ENCODE measurements at places on chromosomes 13 and 19.

DNA sequence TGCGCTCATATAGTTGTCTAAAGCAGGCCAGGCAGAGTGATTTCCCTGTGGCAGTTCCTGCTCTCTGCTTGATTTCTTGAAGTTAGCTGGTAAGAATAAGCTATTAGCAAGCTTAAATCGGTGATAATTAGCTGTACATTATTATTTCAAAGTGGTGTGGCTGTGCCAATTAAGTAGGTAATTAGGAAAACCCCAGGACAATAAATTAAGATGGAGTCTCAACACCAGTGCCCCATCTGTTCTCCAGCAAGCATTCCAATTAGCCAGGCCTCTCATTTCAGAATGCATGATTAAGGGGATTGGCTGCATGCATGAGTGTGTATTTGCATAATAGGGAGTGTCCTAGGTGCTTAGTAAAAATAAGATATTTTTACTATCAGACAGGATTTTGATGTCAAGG, 342.3 kb downstream of the GPC5 start:
- no peak for DNase-seq

DNA sequence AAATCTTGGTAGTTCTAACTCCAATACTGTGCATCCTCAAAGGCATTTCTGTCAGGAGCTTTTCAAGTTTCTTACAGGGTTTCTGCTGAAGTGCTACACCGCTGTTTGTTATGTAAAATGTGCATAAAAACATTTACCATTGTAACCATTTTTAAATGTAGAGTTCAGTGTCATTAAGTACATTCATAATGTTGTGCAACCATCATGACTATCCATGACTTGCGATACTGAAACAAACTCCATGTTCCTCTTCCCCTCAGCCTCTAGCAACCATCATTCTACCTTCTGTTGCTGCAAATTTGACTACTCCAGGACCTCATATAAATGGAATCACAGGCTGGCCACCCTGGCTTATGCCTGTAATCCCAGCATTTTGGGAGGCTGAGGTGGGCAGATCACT, 14.4 kb upstream of the SLC25A42 start:
- peak; percentile 13 for DNase-seq

DNA sequence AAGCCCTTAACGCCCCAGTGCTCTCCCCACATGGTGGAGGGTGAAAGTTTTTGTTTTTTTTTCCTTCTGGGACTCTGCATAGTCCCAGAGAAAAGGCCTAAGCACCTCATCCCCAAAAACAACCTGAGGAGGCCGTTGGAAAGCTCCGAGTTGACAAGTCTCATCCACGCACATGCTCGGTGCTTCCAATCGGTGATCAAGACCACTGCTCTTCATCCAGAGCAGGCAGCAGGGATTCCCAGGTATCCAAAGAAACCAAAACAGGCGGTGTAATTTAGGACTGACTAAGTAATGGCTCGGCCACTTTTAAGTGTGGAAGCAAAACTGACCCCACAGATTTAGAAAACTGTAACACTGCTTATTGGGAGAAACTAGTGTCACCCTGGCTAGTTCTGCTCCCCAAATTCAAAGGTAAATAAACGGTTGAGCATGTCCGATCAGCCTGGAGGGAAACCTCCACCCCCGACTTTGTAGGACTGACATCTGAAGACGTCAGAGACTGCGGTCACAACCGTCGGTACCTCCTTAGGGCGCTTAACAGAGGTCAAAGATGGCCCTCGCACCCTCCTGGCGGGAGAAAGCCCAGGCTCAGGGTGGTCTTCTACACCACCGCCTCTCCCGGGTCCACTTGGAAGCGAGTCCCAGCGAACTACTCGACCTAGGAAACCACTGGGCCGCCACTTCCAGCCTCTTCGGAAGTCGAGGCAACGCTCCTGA, 997 bp upstream of the ZNF446 start:
- DNase-seq = no peak

GRCh38 chr19:18790566-18791314, at the start of gene COMP:
Gene COMP (minus strand): TSS chr19:18791305. CDS start chr19:18791269, 36 bp downstream.
- no peak for DNase-seq

GRCh38 chr13:41995946-41996345, 35.0 kb upstream of the VWA8 start:
- DNase-seq = peak; percentile 58

- no peak for DNase-seq
These were observed 717.3 kb downstream of the DACH1 start for GRCh38 chr13:71149498-71150363.

DNA sequence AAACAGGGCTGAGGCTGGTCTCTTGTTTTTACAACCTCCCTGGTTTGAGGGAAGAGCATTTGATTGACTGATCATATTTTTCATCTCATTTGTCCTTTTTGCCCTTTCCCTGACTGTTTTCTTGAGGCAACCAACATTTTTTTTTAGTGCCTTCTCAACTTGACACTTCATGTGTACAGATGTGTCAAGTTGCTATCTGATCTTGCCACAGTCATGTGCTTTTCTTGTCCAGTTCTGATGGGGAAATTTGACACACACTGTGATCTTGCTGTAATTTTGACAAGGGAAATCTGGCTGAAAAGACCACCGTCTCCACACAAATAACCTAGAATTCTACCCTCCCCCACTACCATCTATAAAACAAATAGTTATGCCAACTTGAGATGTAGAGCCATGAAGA, 329.6 kb downstream of the KCTD12 start:
- no peak for DNase-seq

GRCh38 chr13:95349267-95349666, 48.0 kb upstream of the ABCC4 start:
- DNase-seq = peak; percentile 12

DNA sequence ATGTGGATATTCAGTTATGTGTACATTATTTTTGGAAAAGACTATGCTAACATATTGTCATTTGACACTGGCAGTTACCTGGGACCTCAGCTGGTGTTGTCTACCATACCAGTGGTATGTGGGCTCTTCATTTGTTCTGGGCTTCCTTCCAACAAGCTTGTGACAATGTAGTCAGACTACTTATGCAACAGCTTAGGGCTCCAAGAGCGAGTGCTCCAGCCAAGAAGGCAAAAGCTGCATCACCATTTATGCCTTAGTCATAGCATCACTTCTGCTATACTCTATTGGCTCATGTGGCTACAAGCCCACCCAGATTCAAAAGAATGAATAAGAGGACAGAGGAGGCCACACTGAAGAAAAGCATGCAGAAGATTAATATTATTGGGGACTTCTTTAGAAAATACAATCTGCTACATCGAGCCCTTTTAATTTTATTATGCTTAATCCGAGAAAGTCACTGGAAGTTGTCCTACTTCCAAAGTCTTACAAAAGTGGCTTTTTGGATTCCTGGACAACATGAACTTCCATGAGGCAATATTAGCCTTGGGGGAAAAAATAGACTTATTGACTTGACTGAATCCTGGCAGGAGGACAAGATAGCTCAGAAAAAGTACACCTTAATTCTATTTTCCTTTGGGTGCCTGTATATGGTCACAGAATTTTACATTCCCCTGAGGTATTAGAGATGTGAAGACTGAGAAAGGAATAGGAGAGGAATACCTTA, 529.4 kb upstream of the HTR2A start:
- DNase-seq = peak; percentile 81

DNA sequence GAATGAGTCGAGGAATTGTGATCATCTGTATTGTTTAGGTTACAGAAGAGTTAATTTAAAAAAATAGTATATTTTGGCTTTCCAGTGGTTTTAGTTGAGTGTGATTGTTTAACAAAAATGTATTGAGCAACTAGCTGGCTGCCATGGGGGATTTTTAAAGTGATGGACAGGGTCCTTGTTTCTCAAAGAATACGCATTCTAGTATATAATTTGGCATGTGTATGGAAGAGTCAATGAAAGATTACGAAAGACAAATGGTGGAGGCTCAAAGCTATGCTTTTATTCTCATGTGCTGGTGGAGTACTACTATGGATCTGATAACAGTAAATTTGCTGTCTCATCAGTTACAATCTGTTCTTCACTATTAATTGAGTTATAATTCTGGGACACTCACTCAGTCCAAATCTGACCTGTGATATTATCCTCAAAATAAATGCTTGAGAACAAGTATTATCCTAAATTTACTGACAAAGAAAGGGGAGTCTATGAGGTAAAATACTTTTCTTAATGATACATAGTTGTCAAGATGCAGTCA, 240.0 kb downstream of the GPC6 start:
- DNase-seq = no peak

DNA sequence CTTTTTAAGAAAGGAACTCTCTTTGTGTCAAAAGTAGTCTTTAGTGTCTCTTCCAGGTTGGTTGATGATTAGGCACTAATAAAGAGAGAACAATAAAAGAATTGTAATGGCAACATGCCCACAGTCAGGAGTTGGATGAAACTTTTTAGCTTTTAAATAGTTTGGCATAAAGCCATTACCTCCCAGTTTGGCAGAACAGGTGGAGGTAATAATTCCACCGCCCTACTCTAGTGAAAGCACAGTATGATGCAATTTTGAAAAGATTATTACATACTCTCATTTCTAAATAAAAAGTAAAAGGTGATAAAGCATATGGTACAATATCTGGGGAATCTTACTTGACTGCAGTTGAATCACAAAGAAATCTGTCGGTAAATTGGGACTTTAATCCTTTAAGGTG, 497.6 kb downstream of the SUCLA2 start:
- no peak for DNase-seq

DNA sequence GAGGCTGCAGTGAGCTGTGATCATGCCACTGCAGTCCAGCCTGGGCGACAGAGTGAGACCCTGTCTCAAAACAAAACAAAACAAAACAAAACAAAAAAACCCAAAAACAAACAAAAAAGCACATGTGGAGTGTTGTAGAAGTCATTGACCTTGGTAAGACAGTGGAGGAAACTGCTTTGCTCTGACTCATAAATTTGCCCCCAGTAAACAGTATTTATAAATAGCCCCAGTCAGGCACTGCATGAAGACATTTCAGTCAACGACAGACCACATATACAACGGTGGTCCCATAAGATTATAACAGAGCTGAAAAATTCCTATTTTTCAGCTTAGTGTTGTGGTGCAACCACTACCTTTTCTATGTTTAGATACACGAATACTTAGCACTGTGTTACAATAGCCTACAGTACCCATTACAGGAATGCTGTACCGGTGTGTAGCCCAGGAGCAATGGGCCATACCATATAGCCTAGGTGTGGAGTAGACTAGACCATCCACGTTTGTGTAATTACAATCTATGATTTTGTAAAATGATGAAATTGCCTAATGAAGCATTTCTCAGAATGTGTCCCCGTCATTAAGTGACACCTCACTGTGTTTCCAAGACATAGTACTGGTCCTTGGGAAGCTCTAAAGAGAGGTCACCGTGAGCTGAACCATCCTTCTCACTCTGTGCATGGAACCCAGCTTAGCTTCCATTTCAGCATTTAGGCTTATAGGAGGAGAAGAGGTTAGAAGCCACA, 1.1 kb downstream of the ARL11 start:
- no peak for DNase-seq

DNA sequence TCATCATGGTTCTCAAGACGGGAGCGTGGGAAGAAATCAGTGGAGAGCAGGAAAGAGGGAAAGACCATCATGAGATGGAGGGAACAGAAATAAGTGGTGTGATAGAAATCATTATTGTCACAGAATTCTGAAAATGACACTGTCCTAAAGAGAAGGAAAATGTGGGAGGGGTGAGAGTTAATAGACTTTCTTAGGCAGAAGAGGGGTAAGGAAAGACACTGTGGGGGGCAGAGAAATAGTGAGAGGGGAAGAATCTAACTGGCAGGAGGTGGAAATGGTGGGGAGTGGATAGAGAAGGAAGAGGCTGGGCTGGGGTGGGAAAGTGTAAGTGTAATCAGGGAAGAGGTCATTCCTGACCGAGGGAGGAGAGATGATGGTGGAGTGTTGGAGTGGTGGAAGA, 3.2 kb downstream of the PINLYP start:
- DNase-seq = no peak

- no peak for DNase-seq
These were observed 1.1 kb upstream of the APOE start for GRCh38 chr19:44904426-44904994.

DNA sequence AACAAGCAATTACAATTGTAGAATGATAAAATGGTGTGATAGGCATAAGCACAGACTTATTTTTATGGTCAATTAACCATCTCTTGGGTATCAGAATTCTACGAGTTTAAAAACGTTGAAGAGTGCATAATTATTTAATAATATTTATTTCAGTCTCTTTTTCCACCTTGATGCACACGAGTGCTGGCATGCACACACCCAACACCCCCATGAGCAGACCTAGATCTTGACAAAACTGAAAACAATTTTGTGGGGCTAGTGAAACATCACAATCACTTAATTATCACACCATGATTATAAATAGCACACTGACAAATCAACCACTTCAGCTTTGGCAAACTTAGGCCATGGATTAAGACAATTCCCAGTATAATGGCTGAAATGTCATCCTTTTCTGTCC, 61.0 kb upstream of the RFC3 start:
- DNase-seq = no peak

- DNase-seq = peak; percentile 18
These were observed 3.2 kb upstream of the LGALS13 start for GRCh38 chr19:39599116-39599515.

- no peak for DNase-seq
These were observed 538.9 kb downstream of the RFC3 start for GRCh38 chr13:34356686-34357434.

- no peak for DNase-seq
These were observed 8.0 kb upstream of the FUT2 start for GRCh38 chr19:48687776-48688175.

GRCh38 chr13:26563713-26564112, 6.2 kb downstream of the WASF3 start:
- DNase-seq = no peak

GRCh38 chr19:30450835-30451321, 78.7 kb downstream of the ZNF536 start:
- no peak for DNase-seq

GRCh38 chr13:100254002-100254401, 165.1 kb downstream of the PCCA start:
- DNase-seq = peak; percentile 37

GRCh38 chr19:33311326-33311682, 9.0 kb upstream of the CEBPA start:
- DNase-seq = no peak

- DNase-seq = no peak
These were observed 198.2 kb downstream of the KLF12 start for GRCh38 chr13:73935991-73936390.

GRCh38 chr13:39038569-39039030, 344 bp downstream of the NHLRC3 start:
- DNase-seq = peak; percentile 37

DNA sequence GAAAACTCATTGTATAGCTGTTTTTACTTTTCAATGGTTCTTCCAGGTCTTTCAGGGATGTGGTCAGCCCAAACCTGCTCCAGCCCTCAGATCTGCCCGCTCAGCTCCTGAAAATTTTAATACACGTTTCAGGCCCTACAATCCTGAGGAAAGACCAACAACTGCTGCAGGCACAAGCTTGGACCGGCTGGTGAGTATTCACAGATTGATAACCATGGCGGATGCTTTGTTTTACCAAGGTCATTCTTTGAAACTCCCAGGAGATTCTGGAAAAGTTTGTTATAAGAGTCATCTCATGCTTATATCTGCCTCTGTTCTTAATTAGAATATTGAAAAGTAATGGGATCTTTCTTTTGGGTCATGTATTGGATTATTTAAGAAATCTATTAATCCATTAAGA, 173.5 kb downstream of the DCT start:
- DNase-seq = no peak
